ENCODE measurements at places on chromosomes 2 and 18.

DNA sequence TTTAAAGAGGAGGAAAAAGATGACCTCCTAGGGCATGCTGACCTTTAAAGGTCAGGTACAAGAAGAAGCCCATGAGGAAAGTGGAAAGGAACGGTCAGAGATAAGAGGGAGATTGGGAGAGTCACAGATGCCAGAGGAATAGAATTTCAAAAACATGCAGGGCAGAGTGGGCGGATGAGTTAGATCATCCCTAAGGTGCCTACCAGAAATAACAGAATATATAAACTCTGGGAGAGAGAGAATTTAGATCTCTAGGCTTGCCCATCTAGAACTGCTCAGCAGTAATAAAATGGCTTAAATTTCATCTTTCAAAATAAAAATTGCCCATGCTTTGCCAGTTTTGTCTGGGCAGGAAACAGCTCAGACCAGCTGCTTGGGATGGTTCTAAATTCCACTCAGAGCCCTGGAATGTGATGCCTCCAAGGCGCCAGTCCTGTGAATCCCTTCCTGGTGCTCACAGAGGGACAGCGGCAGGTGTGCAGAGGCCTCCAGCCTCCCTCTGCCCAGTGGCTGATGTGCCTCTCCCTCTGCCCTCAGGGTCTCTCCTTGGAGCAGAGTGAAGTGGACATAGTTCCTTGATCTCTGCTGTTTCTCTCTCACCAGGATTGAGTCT, 130.9 kb downstream of the ANTXR1 start:
- no peak for DNase-seq

DNA sequence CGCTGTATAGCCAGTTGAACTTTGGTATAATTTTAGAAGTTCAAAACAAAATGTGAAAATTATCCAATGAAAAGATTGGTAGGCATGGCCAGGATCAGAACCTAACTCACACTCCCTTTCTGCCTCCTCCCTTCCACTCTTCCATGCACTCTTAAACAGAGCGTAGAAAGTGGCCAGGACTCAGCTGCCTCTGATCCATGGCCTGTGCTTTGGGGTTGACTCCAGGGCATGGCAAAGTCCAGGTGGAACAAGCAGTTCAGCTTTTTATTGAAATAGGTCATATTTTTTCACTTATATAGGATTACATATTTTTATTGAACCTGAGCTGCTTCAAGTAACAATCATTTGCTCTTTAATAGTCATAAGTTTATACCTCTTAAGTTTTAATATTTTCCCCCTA, 26.2 kb downstream of the INPP1 start:
- no peak for DNase-seq

GRCh38 chr2:14408695-14409094, 223.8 kb upstream of the LRATD1 start:
- DNase-seq = no peak

- DNase-seq = no peak
Observed at GRCh38 chr18:70368903-70369302, 80.1 kb downstream of the SOCS6 start.

GRCh38 chr2:75453384-75454240, 107.1 kb downstream of the EVA1A start:
- DNase-seq = no peak

- no peak for DNase-seq
Observed at GRCh38 chr18:74082742-74083556, 64.7 kb downstream of the FBXO15 start.

DNA sequence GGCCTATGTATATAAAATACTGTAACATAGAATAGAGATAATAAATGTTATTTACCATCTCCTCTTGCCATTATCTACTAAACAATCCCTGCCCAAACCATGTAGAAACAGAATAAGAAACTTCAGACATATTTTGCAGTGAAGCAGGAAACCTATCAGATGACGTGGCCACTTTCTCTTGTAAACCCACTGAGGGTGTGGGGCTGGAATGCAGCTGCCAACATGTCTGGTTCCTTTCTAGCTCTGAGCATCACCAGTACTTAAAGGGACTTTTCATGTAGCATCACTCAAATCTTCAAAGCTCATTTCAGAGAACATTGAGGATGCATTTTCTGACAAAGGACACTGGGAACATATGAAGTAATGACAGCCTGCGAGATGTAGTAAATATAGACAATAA, 251.8 kb downstream of the LPIN1 start:
- no peak for DNase-seq

- DNase-seq = no peak
Observed at GRCh38 chr18:45548614-45549013, 66.7 kb upstream of the SLC14A2 start.

- DNase-seq = no peak
Observed at GRCh38 chr2:180656455-180656847, 324.0 kb upstream of the UBE2E3 start.

GRCh38 chr2:66428986-66429612, 5.8 kb upstream of the MEIS1 start:
- DNase-seq = no peak

- no peak for DNase-seq
Observed at GRCh38 chr2:237073552-237073951, 12.1 kb upstream of the COPS8 start.

DNA sequence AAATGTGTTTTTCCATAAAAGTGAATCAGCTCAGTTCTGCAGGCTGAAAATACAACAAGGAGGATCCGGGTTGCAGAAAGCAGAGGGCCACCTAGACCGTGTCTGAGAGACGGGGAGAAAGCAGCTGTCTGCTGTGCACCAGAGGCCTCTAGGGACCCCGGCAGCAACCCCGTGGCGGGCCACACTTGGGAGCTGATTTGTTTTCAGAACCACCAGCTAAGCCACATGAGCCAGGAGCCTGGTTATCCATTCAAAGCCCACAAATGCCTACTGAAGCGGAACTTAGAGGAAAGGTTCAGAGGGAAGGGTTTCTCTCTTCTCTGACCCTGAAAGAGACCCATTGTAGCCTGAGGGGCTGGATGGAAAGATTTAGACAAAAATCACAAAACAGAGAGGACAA, 28.4 kb upstream of the ID2 start:
- DNase-seq = no peak

Measured in urinary bladder (tissue), 4 donors.